ENCODE measurements at places on chromosomes 1 and 21.

- no peak for DNase-seq
These were observed 111.8 kb upstream of the PRMT6 start for GRCh38 chr1:106944721-106945120.

DNA sequence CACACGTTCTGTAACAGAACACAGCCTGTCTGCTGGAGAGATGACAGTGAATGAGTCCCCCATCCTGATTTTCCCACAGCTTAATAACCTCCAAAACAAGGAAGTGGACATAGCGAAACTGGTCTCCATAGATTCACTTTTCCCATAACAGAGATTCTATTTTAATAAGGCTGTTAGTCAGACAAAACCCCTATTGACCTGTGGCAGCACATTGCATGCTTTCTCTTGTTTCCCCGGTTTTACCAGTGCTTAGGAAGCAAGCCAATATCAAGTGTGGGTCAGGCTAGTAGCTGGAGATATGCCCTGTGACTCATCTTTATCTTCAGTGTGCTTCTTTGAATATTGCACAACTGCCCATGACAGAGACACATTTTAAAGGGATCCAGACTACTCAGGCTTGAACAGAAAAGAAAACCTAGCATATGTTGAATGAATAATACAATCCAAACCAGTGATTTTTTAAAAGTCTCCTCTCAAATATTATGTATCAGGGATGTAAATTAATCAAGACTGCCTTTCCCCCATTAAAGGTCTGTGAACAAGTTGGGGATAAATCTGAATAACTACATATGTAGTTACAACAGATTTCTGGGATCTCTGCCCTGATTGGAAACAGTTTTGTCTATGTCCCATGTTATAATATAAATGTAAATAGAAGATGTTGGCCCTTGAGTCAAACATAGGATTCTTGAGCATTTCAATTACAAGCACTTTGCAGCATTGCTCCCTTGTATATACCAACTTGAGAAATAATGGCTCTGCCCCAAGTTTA lies 11.9 kb upstream of the CLDN8 start:
- DNase-seq = no peak

DNA sequence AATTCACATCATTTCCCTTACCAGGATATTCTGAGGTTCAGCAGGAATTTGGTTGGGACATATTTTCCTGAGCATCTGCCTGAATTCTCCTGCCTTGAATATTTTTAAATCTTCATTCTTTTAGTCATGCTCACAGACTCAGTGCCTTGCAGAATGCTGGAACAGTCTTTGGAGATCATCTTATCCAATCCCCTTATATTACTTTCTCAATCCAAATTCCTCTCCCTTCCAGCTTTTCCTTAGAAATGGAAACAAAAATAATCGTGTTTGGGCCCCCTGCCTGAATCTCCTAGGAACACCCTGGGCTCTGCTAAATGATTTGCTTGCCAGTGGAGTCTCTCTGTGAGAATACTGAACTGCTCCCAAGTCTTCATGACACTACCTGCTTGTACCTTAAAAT lies 38.4 kb downstream of the LHX8 start:
- DNase-seq = no peak

DNA sequence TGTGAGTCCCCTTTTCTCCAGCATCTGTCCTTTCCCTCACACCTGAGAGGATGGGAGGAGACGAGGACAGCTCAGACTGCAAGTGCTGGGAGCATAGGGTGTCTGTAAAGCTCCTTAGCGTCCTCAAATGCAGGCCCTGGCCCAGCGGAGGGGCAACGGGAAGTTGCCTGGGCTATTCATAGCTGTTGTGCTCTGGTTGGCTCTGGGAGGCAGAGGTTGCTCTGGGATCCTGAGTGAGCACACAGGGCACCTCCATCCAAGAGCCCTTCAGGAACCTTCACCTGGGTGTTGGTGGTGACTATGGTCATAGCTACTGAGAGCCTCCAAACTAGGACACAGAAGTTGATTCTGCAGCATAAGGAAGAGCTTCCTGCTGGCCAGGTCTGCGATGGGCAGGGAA lies 2.6 kb downstream of the PADI1 start:
- no peak for DNase-seq

- no peak for DNase-seq
These were observed 620.5 kb upstream of the PKN2 start for GRCh38 chr1:88063605-88064004.

DNA sequence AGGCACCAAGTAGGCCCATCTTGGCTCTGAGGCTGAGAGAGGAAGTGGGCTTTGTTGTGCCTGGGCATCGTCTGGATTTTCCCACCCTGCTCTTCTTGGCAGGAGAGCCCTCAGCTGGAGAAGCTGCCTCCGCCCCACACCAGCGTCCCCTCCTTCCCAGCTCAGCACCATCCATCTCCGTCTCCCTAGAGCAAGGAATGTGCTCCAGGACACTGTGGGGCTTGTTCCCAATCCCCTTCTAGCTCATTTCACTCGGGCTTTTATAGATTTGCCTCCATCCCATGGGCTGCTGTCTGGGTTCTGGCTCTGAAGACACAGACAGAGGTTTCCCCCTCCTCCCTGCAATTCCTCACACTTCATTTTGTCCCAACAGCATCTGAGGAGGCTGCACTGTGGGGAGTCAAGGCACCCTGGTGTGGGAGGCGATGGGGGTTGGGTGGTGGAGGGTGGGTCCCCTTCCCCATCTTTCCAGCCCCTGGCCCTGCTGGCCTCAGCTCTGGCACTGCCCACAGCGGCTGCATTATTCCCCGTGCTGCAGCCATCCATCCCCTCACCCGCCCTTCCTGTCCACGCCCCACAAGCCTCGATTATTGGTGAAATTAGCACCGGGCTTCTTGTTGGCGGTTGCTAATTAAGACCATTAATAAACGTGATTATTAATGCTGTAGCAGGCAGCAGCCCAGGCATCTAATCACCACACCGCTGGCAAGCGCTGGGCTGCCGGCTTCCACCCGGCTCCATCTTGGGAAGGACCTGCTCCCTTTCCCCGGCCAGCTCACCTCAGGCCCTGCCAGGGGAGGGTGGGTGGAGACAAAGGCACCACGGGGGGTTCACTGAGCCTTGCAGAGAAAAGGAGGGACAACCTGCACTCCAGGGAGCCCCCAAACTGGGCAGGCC lies 21.7 kb downstream of the RHBG start:
- DNase-seq = no peak

DNA sequence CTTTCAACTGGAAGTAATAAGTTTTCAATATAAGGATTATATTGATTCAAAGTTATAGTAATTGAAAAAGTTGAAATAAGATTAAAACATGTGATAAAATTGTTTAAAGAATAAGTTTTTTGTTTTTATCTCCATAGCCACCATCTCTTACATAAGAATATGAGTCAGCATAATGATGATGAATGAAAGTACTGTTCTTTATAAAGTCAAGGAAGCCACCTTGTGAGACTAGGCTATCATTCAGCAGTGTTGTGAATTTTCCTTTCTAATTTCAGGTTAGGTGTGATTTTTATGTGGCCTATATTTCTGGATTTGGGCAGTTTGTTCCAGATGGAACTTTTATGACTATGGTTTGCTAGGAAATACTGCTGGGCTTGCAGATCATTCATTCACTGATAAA lies 22.4 kb upstream of the ASB17 start:
- DNase-seq = no peak

All from left renal cortex interstitium (tissue), 4 donors.